ENCODE measurements at places on chromosomes 2 and 18.

GRCh38 chr2:139721411-139721995 lies 941.3 kb upstream of the NXPH2 start:
- DNase-seq: no peak

GRCh38 chr2:191693778-191694177 lies 15.8 kb downstream of the NABP1 start:
- no peak for DNase-seq

GRCh38 chr2:46369783-46370182 lies 72.6 kb downstream of the EPAS1 start:
- DNase-seq: no peak

DNA sequence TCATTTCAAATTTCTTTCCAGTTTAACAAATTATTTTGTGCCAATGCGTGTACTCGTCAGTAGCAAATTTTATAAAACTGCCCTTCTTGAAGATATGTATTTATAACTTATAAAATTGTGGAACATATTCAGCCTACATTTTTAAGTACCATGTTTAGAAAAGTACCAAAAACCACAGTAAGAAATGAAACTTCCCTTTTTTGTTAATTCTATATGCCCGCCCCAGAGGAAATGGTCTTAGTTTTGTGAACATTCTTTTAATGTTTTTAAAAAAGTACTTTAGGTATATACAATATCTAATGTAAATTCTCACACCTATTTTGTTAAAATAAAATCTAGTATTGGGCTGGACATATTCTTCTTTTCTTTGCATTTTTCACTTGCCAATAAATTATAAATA lies 1.2 kb downstream of the UGT1A9 start:
- no peak for DNase-seq

- no peak for DNase-seq
These were observed 17.4 kb downstream of the NTSR2 start for GRCh38 chr2:11652553-11652952.

DNA sequence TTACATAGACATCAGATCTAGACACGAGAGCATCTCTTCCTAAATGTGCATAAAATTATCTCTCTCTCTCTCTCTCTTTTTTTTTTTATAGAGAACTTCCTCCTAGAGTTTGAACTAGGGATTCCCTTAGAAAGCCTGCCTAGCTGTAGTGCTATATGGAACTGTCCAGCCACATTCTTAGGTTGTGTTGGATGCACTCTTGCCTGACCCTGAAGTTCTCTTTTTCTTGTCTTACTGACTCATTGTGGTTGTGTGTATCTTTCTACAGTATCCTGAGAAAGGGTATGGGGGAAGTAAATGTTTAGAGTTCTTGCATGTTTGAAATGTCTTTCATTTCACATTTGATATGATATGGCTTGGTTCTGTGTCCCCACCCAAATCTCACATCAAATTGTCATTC lies 368.2 kb downstream of the CDH2 start:
- no peak for DNase-seq

- DNase-seq: no peak
These were observed 4.7 kb upstream of the SLC20A1 start for GRCh38 chr2:112640800-112641675.

DNA sequence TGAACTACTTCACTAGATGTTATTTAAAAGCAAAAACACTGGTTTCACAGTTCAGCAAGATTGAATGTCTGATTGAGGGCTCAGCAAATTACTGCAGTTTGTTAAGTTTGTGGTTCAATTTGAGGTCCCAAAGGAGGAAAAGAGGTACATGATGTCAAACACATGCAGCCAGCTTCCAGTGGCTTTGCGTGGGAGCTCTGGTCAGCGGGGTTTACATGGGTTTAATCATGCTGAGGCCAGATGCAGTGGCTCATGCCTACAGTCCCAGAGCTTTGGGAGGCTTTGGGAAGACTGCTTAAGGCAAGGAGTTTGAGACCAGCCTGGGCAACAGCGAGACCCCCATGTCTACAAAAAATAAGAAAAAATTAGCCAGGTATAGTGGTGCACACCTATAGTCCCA lies 111.5 kb downstream of the MAPK4 start:
- no peak for DNase-seq

GRCh38 chr18:39872651-39873050 lies 2082.4 kb upstream of the PIK3C3 start:
- no peak for DNase-seq

Measured in activated T-cell treated with anti-CD3 and anti-CD28 coated beads for 4 hours (primary cell).